ENCODE measurements at places on chromosomes 7 and 10.

- DNase-seq, result peak; percentile 65
Observed at GRCh38 chr10:61752111-61753011, 89.6 kb downstream of the CABCOCO1 start.

DNA sequence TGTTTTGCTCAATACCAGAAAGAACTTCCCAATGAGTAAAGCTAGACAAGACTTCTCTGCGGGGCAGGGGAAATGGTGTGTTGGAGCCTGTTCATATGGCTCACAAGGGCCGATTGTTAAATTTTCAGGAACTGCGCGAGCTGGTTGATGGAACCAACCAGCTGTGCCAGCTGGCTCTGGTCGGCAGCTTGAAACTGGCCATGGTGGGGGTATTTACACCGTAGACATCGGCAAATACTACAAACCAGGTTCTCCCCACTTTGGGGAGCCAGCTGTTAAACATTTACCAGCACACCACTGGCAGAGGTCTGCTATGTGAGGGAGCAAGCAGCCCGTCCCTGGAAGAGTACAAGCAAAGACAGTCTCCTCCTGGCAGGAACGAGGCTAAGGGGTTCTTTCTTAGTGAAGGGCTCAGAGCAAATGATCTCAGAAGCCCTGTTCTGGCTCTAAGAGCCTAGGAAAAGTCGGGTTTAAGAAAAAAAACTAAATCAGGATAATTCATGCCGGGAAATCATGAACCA is 8.8 kb upstream of the ZMIZ1 start:
- DNase-seq, result no peak

DNA sequence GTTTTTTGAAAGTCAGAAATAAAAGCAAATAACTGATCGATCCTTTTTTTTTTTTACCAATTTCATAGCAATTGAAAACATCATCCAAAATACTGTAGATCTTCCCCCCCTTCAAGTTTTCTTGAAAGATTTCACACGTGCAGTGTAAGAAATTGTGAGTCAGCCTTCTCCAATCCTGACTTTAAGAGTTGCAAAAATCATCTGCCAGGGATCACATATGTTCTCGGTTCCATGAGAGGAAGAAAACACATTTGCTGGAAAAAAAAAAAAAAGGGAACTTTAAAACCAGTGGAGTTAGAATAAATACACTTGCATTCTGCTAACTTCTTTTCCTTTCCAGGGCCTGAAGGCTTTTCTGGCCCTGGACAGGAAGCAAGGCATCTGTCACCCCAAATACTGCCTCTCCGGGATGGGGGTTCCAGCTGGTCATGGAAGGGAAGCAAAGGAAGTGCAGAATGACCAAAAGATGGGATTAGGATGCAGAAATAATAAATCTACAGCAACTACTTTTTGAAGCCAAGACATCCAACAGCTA is 198.4 kb upstream of the KIAA1217 start:
- DNase-seq, result no peak

GRCh38 chr7:142001163-142001874 is 5.6 kb downstream of the MGAM start:
- no peak for DNase-seq

GRCh38 chr7:19161671-19162070 is 16.4 kb upstream of the FERD3L start:
- DNase-seq, result no peak

GRCh38 chr7:127485482-127485881 is 93.0 kb upstream of the ZNF800 start:
- DNase-seq, result no peak

GRCh38 chr7:89507034-89507433 is 647.2 kb upstream of the STEAP1 start:
- no peak for DNase-seq

GRCh38 chr7:156096771-156097538 is 284.7 kb upstream of the SHH start:
- DNase-seq, result no peak

DNA sequence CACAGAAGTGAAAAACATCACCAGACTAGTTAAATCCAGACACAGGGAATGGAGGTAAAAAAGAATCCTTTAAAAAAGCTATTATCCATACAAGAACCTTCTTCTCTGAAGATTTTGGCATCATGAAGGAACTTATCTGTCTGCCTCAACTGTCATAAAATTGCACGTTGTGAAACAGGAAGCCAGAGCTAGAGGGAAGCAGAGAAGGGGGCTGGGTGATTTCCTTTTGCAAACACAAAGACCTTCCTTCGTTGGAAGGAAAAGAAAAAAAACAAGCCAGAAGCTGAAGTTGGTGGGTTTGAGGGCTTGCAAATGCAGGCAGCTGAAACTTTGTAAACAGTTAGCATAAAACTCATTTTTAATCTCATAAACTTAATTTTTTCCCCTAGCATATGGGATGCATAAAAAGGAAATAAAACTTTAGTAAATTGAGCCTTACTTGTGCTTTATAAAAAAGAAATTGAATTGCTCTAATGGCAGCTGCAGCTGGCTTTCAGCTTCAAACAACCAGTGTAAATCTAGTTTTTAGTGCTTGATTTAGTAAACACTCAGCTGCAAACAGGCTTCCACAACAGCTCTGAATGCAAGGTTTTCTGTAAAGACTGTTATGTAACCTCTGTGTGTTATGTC is 101.6 kb downstream of the OTUD1 start:
- no peak for DNase-seq

- no peak for DNase-seq
Observed at GRCh38 chr10:71193516-71193915, 18.9 kb upstream of the UNC5B start.

DNA sequence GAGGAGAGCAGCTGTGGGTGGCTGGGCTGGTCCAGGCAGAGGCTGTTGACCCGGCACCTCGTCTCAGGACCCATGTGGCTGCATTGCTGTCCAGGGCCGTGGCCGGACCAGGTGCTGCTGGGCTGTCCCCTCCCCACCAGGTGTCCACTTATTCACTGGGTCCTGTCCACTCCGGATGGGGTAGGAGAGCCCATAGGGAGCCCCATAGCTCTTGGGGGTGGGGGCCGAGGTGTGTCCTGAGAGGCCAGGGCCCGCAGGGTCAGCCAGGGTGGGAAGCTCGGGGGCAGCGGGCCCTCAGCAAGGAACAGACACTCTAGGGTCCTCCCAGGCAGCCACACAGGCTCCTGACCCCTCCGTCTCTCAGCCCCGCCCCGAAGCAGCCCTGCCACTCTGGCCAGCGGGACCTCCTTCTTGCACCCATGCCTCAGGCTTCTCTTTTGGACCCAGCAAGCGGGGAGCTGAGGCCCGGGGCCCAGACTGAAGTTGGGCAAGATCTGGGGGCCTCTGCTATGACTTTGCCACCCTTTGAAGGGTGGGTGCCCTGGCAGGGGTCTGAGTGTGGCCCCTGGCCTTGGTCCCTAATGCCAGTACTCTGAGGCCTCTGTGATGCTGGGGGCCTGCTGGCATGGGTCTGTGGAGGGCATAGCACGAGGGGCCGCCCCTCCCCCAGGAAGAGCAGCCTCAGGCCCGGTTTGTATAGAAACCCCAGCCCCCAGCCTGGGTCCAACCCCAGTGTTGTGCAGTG is 86.4 kb downstream of the NKX6-2 start:
- no peak for DNase-seq

DNA sequence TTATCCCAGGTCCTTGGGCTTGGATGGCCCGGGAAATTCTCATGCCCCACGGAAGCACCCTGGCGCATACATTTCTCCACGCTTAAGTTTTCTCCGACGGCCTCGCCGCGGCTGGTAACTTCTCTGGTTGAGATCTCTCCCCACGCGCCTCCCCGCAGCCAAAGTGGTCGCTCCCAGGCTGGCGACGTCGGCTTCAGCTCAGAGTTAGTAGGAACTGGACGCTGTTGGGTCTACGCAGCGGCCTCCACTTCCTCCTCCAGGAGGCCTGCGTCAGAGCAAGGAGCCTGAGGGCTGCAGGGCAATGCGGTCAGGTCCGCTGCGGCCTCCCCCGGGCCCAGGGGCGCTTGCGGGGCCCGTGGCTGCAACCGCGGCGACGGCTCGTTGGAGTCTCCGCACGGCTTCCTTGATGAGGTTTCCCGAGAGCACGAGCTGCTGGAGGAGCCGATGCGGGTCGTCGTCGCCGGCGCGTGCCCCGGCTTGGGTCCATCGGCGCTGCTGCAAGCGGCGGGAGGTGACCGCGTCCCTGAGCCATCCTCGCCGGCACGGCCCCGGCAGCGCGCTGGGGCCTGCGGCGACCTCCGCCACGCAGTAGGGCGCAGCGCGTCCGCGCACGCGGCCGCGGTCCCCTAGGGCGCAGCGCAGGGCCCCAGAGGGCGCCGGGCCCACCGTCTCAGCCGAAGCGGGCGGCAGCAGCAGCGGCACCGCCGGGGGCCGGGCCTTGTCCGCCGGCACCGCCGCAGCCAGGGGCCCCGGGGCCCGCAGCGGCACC is 744 bp downstream of the FRAT2 start:
- peak; percentile 85 for DNase-seq
